ENCODE measurements at places on chromosomes 2 and 18. TPM values are rescaled to one million over a fixed set of nuclear protein-coding genes. Genes with fewer than 3 reads are reported as not detected.

UGT1A6 gene
- polyA plus RNA-seq, result 0.06 TPM

ALPG gene
- not detected for polyA plus RNA-seq

DPP4 gene
- polyA plus RNA-seq, result 145 TPM

SOWAHC gene
- 20.8 TPM for polyA plus RNA-seq

DNA sequence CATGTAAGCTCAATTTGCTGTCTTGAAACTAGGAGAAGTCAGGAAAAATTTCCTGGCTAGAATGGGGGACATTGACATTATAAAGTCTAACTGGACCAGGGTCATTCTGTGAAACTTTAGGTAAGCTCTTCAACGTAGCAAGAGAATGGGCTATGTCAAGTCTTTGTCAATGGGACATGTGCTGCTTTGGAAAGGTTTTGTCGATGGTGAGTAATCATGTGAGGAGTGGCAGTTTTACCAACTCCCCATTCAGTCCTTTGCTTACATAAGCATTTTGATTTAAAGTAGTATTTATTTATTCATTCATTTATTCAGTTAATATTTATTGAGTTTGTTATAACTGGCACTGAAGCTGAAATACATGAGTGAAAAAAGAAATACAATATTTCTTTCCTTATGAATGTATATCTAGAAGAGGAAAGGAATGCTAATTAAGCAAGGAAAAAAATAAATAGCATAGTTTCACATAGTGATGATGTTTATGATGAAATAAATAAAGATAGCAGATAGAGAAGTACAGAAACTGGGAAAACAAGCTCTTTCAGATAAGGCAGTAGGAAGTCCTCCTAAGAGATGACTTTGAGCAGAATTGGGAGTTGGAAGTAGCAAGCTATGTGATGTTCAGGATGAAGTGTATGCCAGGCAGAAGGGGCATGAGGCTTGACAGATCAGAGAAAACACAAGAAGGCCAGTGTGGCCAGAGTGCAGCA is 25.4 kb upstream of the RAB27B start:
- H3K27me3 ChIP-seq, result no peaks in the 10 kb centered on the region
- no peaks in the 10 kb centered on the region for H3K4me1 ChIP-seq
- H3K27ac ChIP-seq, result no peak overlapping the region
- H3K4me3 ChIP-seq, result no peak overlapping the region
- DNase-seq, result no peak
- H3K36me3 ChIP-seq, result no peaks in the 10 kb centered on the region

DNA sequence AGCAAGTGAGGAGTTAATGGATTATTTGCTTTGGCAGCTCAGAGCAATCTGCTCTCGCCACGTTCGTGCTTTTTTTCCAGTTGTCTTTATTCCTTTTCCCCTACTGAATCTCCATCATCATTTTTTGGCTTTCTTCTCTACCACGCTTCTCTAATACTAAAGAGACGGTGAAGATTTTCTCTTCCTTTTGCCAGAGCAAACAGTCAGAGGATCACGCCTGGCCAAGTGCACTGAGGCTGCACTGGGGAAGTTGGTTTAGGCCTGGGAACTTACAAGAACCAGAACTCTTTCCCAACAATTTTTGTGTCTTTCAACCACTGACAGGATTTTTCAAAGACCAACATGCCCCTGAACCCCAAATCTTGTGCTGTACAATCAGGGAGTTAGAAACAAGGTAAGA is 172.3 kb downstream of the PID1 start:
- no peaks in the 10 kb centered on the region for H3K27me3 ChIP-seq
- no peak overlapping the region for H3K27ac ChIP-seq
- H3K4me3 ChIP-seq, result no peak overlapping the region
- H3K36me3 ChIP-seq, result no peaks in the 10 kb centered on the region
- DNase-seq, result no peak
- H3K4me1 ChIP-seq, result peaks cover 10% of the 10 kb centered on the region

- no peaks in the 10 kb centered on the region for H3K27me3 ChIP-seq
- DNase-seq, result no peak
- no peak overlapping the region for H3K4me3 ChIP-seq
- H3K27ac ChIP-seq, result no peak overlapping the region
- no peaks in the 10 kb centered on the region for H3K36me3 ChIP-seq
- no peaks in the 10 kb centered on the region for H3K4me1 ChIP-seq
Measured at GRCh38 chr2:29744976-29745375, 176.4 kb downstream of the ALK start.

All from large intestine (tissue), 12 donors.